ENCODE measurements at places on chromosomes 2 and 18.

- no peak for DNase-seq
Measured at GRCh38 chr18:79403723-79404566, 8.2 kb downstream of the NFATC1 start.

DNA sequence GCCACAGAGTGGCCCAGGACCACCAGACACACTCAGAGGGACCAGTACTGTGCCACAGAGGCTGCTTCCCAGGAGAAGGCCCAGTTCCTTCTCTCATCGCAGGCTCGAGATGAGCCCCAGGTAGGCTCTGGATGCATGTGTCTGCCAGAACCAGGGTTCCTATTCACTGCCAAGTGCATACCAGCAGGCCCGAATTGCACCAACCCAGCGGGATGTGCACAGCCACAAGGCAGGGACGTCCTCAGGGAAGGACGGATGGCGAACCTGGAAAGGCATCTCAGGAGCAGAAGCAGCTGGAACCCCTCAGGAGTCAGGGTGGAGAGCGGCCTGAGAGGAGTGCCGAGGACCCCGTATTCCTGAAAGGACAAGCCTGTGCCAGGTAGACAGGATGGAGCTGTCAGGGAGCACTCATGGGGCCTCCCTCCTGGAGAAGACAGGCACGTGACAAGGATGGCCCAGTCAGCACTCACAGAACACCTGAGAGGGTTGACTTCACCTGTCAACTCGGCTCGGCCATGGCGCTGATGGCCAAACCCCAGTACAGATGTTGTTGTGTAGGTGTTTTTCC lies 73.7 kb downstream of the PTGR3 start:
- no peak for DNase-seq

DNA sequence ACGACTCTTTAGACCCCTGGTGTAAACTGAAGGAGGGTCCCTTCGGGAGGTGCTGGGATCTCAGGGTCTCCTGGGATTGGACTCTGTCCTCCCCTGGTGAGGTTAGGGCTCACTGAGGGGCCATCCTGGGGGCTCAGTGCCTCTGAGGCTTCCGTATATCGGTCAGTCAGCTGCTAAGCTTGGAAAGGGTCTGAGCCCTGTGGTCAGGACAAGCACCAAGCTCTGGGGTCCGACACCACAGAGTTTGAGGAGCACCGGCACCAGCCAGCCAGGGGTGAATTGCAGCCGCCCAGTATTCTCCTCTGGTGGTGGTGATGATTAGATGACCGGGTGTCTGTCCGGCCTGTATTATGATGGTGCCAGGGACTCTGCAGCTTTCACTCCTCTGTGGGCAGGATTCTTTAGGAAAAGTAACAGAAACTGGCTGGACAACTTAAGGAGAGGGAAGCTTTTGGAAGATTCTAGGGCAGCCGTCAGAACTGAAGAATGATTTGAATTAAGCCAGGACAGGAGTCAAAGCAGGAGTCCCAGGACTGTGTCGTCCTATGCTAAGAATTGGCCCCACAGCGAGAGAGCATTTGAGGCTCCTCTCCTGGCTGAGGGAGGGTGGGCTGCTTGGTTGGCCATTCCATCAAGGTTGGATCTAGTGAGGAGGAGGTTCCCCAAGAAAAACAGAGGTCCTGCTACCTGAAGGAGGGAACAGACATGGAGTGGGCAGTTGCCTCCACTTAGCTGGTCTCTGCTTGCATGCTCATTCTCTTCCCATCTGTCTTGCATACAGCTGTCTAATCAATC lies 158.6 kb upstream of the HS6ST1 start:
- no peak for DNase-seq

- DNase-seq: no peak
Measured at GRCh38 chr2:169561364-169561763, 12.3 kb downstream of the FASTKD1 start.

GRCh38 chr18:41681138-41681880 lies 273.7 kb upstream of the PIK3C3 start:
- no peak for DNase-seq

GRCh38 chr2:239344857-239345216 lies 56.0 kb downstream of the HDAC4 start:
- no peak for DNase-seq

GRCh38 chr2:178223806-178224205 lies 29.5 kb downstream of the OSBPL6 start:
- no peak for DNase-seq

DNA sequence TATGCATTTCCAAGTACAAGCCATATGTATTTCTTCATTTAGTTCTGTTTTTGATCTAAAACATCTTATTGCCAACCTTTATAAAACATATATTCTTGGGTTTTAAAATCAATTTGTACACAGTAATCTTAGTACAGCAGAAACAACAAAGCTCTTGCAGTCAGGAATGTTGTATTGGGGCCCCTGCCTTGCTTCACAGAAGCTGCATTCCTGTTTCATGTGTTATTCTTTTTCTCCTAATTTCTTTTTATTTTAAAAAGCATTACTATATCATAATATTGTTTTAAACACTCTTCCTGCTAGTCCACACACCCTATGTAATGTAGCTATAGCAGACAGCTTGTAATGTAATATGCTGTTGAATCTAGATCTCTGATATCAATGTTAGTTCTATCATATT lies 24.0 kb downstream of the SERPINB7 start:
- no peak for DNase-seq

DNA sequence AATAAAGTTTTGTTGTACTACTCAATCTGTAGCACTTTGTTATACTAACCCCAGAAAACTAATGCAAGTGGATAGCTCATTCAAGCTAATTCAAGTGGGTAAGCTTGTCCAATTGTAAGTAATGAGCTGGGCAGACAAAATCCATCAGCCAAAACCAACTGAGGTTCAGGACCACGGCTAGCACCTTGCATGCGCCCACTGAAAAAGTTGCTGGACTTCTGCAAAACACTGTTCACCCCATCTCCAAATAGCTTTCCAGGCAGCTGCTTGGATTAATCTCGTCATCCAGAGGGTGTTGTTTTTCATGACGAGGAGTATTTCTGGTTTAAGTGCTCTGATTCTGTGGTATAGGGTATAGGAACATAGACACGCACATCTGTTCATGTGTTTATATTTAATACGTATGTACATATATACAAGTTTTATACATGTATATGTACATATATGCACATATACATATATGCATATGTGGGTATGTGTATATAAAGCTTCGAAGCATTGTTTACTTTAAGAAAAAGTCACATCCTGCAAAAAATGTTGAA lies 307.5 kb downstream of the GALR1 start:
- DNase-seq: no peak

GRCh38 chr2:70830366-70830765 lies 5.2 kb downstream of the CD207 start:
- DNase-seq: no peak

Measured in NCI-H1417 treated with DMSO at 0.1 percent for 48 hours (cell line).